ENCODE measurements at places on chromosomes 2 and 18.

DNA sequence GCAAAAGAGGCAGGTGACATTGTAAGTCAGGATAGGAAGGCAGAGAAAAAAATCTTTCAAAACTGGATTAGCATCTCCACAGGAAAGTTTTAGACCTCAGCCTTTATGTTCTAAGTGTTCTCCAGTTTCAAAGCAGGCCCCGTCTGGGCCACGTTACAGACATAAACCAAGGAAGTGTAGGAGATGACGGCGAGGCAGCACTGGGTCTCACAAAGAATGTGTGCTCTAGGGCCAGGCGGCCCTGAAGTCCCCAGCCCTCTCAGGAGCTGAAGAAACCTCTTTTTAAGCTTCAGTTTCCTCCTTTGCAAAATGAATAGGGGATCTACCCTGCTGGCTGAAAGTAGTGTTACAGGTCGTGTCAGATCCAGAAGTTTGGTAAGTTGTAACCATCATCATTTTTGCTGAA lies 81.7 kb downstream of the SPRED2 start:
- no peak for DNase-seq
- no peak overlapping the region for H3K4me3 ChIP-seq
- H3K27me3 ChIP-seq, result no peaks in the 10 kb centered on the region
- peaks cover 25% of the 10 kb centered on the region for H3K4me1 ChIP-seq

- H3K36me3 ChIP-seq, result no peaks in the 10 kb centered on the region
- no peak overlapping the region for H3K27ac ChIP-seq
- no peak for DNase-seq
- H3K4me3 ChIP-seq, result no peak overlapping the region
- no peaks in the 10 kb centered on the region for H3K27me3 ChIP-seq
These were observed 226.9 kb downstream of the TMEM163 start for GRCh38 chr2:134491771-134492441.

GRCh38 chr18:22320771-22321170 lies 96.9 kb downstream of the CTAGE1 start:
- peaks cover 4% of the 10 kb centered on the region for H3K4me1 ChIP-seq
- H3K27me3 ChIP-seq, result no peaks in the 10 kb centered on the region
- H3K27ac ChIP-seq, result no peak overlapping the region
- DNase-seq, result no peak

GRCh38 chr18:41875094-41875780 lies 79.8 kb upstream of the PIK3C3 start:
- H3K27ac ChIP-seq, result no peak overlapping the region
- H3K27me3 ChIP-seq, result no peaks in the 10 kb centered on the region
- no peaks in the 10 kb centered on the region for H3K36me3 ChIP-seq
- H3K4me3 ChIP-seq, result no peak overlapping the region

- no peak for DNase-seq
- no peaks in the 10 kb centered on the region for H3K27me3 ChIP-seq
- no peak overlapping the region for H3K4me3 ChIP-seq
- H3K27ac ChIP-seq, result no peak overlapping the region
- H3K4me1 ChIP-seq, result no peaks in the 10 kb centered on the region
These were observed 359.2 kb upstream of the RND3 start for GRCh38 chr2:150846691-150847090.

- no peak for DNase-seq
- H3K4me1 ChIP-seq, result peaks cover 25% of the 10 kb centered on the region
- no peak overlapping the region for H3K4me3 ChIP-seq
These were observed 9.5 kb downstream of the CERS6 start for GRCh38 chr2:168465594-168465993.

GRCh38 chr2:171297956-171298355 lies 135.8 kb downstream of the METTL8 start:
- DNase-seq, result no peak
- H3K4me1 ChIP-seq, result no peaks in the 10 kb centered on the region
- no peak overlapping the region for H3K4me3 ChIP-seq
- H3K27ac ChIP-seq, result no peak overlapping the region
- H3K36me3 ChIP-seq, result no peaks in the 10 kb centered on the region
- H3K27me3 ChIP-seq, result no peaks in the 10 kb centered on the region

DNA sequence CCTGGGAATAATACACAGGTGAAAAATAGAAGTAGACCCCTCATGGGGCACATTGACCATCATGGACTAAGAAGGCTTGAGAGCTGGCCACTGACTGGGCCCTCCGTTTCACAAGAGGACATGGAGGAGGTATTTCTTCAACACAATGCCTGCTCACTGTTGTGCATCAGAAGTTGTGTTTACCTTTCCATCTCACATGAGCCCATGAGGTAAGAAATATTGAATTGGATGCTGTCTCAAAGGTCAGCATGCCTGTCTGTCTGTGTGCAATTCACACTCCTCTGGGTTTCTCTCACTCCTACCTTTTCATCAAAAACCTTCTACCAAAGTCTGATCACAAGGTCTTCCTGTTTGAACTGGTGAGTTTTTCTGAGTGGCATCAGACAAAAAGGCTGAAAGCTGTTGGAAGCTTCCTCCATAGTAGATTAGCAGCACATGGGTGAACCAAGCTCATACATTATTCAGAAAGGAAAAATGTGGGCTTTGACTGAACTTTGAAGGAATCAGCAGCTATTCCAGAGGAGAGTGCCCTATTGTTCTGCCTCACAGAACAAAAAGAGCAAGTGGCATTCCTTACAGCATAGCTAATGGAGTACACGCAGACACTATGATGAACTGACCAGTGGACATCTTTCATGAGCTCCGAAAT lies 143.2 kb upstream of the RND3 start:
- no peak overlapping the region for H3K4me3 ChIP-seq
- no peaks in the 10 kb centered on the region for H3K27me3 ChIP-seq
- H3K27ac ChIP-seq, result no peak overlapping the region
- no peaks in the 10 kb centered on the region for H3K4me1 ChIP-seq
